ENCODE measurements at places on chromosomes 4 and X.
A peak's percentile ranks its signal among the peaks of the same experiment; 100 is the strongest.

- DNase-seq, result no peak
Observed at GRCh38 chr4:153573881-153574802, 108.0 kb downstream of the TMEM131L start.

GRCh38 chrX:129359269-129359668 is 164.0 kb downstream of the SMARCA1 start:
- DNase-seq, result no peak

GRCh38 chrX:24375600-24376131 is 15.2 kb downstream of the SUPT20HL1 start:
- DNase-seq, result no peak

GRCh38 chrX:15855568-15856221 is 1.1 kb upstream of the AP1S2 start:
- DNase-seq, result no peak

DNA sequence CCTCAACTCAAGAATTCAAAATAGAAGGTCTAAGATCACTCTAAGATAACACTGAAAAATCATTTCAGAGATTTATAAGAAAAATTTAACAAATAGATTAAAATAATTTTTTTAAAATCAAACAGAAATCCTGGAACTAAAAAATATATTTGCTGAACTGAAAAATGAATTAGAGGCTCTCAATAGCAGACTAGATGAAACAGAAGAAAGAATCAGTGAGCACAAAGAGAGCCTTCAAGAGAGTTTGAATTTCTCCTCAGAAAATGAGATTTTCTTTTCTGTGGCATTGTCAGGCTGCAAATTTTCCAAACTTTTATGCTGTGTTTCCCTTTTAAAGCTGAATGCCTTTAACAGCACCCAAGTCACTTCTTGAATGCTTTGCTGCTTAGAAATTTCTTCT is 335.0 kb upstream of the SLC7A11 start:
- no peak for DNase-seq

DNA sequence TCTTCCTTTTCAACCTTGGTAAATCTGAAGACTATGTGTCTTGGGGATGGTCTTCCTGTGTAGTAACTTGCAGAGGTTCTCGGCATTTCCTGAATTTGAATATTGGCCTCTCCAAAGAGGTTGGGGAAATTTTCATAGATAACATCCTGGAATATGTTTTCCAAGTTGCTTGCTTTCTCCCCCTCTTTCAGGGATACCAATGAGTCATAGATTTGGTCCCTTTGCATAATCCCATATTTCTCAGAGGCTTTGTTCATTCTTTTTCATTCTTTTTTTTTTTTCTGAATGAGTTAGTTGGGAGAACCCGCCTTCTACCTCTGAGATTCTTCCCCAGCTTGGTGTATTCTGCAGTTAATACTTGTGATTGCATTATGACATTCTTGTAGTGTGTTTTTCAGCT is 549.2 kb upstream of the AMOT start:
- DNase-seq, result no peak

GRCh38 chr4:10016169-10016568 is 5.1 kb downstream of the SLC2A9 start:
- DNase-seq, result no peak

GRCh38 chrX:338836-339400 is 20.3 kb upstream of the GTPBP6 start:
- peak; percentile 27 for DNase-seq

DNA sequence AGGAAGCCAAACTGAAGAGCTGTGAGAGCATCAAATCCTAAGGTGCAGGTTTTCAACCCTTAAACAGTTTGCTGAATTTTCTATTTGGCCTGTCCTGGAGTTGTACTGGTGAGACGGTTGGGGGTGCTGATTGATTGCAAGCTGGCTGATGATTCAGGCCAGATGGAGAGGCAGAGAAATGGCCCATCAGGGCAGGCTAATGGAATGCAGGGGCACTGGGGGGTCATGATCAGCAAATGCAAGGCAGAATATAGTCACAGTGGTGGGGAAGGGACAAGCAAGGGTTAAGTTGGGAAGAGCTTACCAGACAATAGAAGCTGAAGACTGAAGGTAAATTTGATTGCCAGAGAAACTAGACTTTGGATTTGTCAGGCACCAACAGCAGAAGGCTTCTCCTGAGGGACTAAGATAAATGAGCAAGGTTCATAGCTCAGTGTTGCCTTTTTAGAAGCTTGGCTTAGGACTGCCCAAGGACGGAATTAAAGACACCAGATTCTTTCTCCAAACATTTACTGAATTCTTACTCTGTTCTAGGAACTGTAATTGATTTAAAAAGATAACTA is 4.3 kb upstream of the AADAT start:
- no peak for DNase-seq

- DNase-seq, result no peak
Observed at GRCh38 chr4:106914223-106914622, 121.9 kb downstream of the DKK2 start.

- DNase-seq, result no peak
Observed at GRCh38 chr4:142265536-142265935, 580.6 kb downstream of the INPP4B start.

DNA sequence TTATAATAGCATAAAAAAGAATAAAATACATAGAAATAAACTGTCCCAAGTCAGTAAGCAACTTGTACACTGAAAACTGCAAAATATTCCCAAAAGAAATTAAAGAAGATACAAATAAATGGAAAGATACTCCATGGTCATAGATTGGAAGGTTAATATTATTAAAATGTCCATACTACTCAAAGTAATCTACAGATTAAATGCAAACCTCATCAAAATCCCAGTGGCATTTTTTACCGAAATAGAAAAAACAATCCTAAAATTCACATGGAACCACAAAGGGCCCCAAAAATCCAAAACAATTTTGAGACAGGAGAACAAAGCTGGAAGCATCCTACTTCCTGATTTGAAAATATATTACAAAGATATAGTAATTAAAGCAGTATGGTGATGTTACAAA is 133.0 kb downstream of the NDST3 start:
- no peak for DNase-seq

DNA sequence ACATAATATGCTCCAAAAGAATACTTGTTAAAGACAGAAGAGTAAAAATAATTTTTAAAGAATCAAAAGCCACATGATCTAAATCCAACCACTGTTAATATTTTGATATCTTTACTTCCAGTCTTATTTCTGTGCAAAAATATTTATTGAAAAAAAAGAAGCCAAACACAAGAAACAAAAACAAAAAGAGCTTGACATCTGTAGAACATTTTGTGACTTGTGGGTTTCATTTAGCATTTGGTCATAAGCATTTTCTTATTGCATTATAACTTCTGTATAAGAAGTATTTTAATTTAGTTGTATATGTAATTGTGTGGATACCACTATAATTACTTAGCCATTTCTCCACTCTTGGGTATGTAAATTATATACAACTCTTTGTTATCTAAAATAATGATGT is 63.1 kb downstream of the DIPK2B start:
- no peak for DNase-seq

DNA sequence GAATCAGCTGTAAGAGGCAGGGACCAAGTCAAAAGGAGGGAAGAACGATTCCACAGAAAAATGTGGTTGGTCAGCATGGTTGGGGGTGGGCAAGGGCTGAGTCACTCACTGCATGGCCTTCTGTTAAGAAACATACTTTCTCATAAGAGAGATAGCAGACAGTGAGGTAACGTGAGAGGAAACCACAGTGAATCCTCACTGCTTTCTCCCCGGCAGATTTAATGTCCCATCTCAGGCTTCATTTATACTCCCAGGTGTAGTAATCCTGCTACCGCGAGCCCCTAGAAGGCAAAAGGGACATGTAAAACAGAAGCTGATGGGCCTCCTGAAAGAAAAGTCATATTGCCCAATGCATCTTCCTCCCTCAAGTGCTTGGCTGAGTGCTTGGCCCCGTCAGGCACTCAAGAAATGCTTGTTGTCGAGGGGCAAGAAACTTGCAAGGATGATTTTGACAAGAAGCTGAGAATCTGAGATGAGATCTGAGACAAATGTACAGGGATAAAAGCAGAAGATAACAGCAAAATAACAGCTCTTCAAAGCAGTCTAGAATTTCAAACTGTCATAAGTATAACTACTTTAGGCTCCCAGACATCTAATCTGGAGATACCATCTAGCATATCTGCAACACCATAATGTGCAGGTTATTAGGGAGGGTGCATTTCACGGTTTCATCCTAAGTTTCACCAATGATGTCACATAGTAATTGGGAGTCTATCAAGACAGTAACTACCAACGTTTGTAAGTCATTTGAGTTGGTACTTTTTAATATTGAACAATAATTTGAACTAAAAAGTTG is 40.2 kb downstream of the SH3KBP1 start:
- no peak for DNase-seq

- DNase-seq, result no peak
Observed at GRCh38 chr4:110897784-110898183, 274.9 kb upstream of the PITX2 start.

DNA sequence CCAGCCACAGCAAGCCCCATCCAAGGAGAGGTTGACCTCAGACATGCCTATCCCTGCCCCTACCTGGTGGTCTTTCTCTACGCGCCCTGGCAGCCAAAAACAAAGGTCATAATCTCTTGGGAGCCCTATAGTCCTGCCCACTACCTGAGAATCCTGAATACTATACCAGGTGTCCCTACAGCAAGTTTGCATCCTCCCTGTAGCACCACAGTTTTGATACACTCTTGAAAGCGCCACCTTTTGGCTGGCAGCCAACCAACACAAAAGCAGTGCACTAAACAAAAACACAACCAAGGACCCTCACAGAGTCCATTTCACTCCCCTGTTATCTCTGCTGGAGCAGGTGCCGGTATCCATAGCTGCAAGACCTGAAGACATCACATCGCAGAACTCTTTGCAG is 523.8 kb upstream of the CPEB2 start:
- no peak for DNase-seq

GRCh38 chrX:121000589-121000988 is 15.0 kb upstream of the CT47A1 start:
- DNase-seq, result no peak

GRCh38 chr4:28225050-28225449 is 1364.4 kb downstream of the STIM2 start:
- no peak for DNase-seq

GRCh38 chr4:185587427-185588161 is 52.3 kb upstream of the PDLIM3 start:
- DNase-seq, result peak; percentile 12

- no peak for DNase-seq
Observed at GRCh38 chr4:156238171-156238570, 284.5 kb upstream of the CTSO start.

GRCh38 chrX:70553516-70553915 is 108.9 kb downstream of the DLG3 start:
- no peak for DNase-seq

DNA sequence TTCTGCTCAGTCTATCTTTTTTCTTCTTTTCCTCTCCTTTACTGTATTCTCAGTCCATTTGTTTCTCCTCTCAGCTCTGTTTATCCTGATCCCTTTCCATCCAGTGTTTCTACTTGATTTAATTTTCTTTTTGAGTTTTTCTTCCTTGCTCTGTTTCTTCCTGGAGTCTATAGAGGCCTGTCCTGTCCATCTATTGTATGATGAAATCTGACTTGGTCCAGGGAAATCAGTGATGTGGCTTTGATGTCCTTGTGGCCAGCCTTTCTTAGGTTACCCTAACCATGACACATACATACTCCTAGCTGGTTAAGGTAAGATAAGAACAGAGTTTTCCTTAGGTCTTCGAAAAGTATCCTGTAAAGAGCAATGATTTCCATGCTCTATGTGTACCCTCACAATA is 89.3 kb upstream of the LNX1 start:
- no peak for DNase-seq

DNA sequence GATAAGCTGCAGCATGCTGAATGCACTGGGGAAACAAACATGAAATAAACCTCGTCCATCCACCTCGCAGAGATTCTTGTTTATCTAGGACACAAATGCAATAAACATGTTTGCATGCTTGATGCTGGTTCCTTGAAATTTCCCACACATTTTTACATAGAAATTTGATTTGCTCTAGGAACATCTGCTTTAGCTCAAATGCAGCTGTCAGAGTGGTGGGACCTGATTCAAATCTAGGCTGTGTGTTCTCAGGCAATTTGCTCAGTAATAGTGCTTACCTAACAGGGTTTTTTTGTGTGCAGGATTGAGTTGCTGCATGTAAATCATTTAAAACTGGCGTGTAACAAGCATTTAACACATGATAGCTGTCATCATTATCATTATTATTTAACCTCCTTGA is 293.1 kb downstream of the QDPR start:
- no peak for DNase-seq

DNA sequence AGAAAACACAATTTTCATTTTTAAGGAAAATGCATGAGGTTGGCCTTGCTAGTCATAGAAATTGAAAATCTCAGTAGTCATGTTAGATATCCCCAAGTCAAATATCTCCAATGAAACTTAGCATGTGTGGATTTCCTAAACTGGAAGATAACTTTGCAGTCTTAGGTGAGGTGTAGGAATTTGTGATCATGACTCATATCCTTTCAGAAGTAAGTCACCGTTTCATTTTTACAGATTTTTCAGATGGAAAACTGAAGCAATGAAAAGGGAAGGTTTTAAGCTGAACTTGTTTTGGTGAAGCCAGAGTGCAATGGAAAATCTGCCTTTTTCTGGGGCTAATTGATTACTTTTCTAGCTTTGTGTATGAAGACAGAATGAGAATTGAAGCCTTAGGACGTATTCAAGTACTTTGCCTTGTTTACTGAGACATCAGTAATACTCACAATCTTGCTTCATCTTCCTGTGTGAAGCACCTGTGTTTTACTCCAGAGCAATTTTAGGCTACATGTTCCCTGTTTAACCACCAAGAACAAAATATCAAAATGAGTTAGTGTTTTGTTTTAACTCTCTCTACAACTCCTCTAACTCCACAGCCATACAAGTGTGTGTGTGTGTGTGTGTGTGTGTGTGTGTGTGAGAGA is 1662.8 kb upstream of the ADGRL3 start:
- no peak for DNase-seq

GRCh38 chrX:84216881-84217280 is 28.9 kb upstream of the RPS6KA6 start:
- DNase-seq, result no peak

- no peak for DNase-seq
Observed at GRCh38 chr4:141643557-141643956, 7.2 kb downstream of the IL15 start.

DNA sequence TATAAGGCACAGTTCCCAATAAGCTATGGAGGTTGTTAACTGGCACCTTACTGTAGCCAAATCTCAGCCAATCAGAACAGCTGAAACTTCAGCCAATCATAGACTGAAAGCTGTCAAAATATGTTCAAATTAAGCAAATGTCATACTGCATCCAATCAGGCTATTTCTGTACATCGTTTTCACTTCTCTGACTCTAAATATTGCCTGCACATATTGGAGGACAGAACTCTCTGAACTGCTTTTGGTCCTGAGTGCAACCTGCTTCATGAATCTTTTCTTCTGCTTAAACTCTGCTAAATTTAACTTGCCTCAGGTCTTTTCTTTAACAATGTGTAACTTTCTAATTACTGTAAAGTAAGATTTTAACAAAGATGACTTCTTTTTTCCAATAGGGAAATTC is 1198.9 kb upstream of the PCDH7 start:
- DNase-seq, result no peak

DNA sequence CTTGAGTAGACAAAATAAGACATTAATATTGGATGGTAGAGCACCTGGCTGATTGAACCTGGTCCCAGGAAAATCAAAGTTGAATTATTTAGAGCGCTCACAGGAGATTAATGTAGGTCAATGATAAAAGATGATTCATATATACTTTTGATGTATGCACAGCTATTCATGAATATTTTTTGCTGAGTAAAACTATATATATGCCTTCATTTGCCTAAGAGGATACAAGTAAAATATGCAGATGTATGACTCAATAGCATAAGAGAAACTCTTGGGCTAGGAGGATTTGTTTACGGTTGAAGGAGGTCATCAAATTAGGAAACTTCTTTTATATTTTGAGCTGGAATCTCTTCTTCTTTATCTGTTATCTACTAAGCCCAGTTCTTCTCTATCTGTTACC is 202.7 kb upstream of the HS3ST1 start:
- no peak for DNase-seq

Data from activated gamma-delta T cell (primary cell).